ENCODE measurements at places on chromosomes 13 and 19.
A peak's percentile ranks its signal among the peaks of the same experiment; 100 is the strongest.

GRCh38 chr19:41930926-41931592, 2.8 kb upstream of the ERFL start:
- DNase-seq, result no peak

- no peak for DNase-seq
These were observed 78.8 kb downstream of the CHST8 start for GRCh38 chr19:33700408-33701013.

DNA sequence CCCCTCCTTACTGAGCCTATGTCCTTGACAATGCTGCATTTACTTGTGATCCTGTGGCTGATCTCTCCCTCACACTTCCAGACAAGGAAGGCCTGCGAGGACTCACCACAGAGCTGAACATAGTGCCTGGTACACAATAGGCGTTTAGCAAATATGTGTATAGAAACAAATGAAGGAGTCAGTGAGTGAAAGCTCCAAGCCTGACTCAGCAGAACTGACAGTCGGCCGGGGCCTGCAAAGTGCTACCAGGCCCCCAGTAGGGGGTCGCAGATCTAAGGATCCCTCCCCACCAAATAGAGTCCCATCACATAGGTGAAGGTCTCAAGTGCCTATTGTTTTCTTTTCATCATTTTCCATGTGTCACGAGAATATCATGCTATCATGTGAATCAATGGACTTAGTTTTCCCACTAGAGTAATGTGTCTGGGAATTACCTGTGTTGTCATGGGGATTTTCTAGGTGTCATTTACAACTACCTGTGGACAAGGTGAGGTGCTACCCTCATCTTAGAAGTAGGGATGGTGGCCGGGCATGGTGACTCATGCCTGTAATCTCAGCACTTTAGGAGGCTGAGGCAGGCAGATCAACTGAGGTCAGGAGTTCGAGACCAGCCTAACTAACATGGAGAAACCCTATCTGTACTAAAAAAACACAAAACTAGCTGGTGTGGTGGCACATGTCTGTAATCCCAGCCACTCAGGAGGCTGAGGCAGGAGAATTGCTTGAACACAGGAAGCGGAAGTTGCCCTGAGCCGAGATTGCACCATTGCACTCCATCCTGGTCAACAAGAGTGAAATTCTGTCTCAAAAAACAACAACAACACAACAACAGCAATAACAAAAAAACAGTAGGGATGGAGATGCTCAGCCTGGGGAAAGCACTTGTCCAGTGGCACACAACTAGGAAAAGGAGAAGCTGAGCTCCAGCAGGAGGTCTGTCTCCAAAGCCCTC, 50.3 kb upstream of the CYP2A7 start:
- no peak for DNase-seq

DNA sequence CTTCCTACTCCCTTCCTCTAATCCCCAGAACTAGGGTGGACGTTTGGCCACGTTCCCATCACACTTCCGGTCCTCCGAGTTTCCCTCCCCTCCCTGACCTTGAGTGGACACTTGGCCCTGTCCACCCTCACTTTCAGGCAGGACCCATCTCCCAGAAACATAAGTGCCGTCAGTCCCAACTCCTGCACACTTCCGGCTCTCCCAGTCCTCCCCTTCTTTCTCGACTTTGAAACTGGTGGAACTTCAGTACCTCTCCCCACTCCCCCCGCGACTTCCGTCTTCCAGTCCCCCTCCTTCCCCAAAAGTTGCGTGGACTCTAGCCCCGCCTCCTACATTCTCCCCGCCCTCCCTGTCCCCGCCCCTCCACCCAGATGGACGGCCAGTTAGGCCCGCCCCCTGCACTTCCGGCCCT, 278 bp upstream of the ZNF274 start:
- no peak for DNase-seq

- peak; percentile 51 for DNase-seq
These were observed 322.8 kb upstream of the EDNRB start for GRCh38 chr13:78241278-78241919.

DNA sequence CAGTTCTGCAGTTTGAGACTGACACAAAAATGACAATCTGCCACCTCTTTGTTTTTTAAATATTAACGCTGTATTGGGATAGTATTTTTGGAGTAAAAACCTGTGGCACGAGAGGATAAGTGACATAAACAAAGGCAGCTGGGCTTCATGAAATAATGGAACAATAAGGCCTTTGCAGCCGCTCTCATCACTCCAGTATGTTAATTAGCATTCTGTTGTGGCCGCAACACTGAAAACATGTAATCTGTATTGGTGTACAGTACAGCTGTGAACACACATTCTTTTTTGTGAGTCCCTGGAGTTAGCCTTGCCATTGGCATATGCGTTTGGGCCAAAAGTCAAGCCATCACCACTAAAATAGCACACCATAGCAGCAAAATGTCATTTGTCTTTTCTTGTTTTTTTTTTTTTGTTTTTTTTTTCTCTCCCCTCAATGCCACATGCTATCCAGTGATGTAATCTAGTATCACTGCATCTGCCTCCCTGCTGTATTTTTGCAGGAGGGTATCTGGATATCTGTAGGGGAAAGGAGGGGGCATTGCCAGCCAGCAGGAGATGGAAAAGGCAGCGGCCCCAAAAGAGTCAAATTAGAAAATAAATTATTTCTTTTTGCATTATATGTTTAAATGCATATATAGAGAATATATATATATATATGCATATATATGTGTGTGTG, 885 bp upstream of the ZNF536 start:
- DNase-seq, result peak; percentile 73

- no peak for DNase-seq
These were observed 144.9 kb downstream of the MIPEP start for GRCh38 chr13:23744315-23744714.

- DNase-seq, result no peak
These were observed 20.6 kb upstream of the ZNF599 start for GRCh38 chr19:34793565-34793964.

- DNase-seq, result no peak
These were observed 4.3 kb downstream of the PAF1 start for GRCh38 chr19:39386557-39386956.

GRCh38 chr19:9189535-9189934, 10.8 kb downstream of the OR7D2 start:
- no peak for DNase-seq

DNA sequence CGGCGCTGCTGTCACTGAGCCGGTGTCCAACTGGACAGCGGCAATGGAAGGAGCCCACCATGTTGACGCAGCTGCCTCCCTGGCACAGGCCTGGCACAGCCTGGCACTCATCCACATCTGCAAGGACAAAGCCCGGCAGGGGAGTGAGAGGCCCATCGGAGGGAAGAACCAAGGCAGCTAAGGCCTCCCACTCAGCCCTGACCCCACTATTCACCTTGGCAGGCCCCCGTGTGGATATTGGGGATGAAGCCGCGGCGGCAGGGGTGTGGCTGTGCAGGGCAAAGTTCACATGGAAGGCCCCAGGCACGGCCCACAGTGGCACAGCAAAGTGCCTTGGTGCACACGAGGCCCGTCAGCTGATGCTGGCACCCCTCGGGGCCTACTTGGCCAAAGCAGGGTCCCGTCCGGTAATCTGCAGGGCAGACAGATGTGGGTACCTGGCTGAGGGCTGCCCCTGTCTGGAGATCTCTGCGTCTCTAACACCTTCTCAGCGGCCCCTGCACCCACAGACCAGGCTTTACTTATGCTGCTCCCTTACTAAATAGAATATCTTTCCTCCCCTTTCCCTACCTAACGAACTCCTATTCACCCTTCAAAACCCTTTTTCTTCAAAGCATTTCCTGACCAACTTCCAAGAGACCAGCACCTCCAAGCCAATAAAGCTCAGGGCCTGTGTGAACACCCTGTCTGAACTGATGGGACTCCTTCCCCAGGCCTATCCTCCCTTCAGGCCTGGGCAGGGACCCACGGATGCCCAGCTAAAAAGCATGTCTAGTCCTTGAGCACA, 7.5 kb downstream of the FBN3 start:
- no peak for DNase-seq

GRCh38 chr19:27887946-27888345, 1325.0 kb downstream of the UQCRFS1 start:
- DNase-seq, result no peak

DNA sequence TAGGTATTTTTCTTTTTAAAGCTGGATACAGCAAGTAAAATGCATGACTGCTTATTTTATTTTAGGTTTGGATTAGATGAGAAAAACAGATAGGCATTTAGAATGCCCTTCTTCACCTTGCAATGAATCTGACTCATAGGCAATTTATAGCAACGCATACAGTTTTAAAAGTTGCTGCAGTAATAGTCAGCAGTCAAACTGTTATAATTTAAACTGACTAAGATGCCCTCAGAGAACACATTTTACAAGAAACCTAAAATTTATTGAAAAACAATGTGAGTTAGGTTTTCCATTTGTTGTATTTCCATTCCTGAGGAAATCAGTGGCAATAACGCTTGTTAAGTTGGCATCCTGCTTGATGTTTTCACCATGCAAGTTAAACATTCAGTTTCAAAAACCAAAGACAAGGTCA, 1128.2 kb upstream of the PCDH9 start:
- DNase-seq, result no peak

DNA sequence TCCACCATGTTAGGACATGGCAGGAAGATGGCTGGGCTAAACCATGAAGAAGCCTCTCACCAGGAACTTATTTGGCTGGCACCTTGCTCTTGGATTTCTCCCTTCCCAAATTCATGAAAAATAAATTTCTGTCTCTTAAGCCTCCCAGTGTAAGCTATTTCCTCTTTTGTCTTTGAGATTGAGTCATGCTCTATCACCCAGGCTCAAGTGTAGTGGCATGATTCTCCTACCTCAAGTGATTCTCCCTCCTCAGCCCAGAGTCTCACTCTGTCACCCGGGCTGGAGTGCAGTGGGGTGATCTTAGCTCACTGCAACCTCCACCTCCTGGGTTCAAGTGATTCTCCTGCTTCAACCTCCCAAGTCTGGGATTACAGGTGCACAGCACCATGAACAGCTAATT, 12.6 kb downstream of the ZNF888 start:
- no peak for DNase-seq

GRCh38 chr13:33865945-33866344, 48.0 kb downstream of the RFC3 start:
- no peak for DNase-seq

DNA sequence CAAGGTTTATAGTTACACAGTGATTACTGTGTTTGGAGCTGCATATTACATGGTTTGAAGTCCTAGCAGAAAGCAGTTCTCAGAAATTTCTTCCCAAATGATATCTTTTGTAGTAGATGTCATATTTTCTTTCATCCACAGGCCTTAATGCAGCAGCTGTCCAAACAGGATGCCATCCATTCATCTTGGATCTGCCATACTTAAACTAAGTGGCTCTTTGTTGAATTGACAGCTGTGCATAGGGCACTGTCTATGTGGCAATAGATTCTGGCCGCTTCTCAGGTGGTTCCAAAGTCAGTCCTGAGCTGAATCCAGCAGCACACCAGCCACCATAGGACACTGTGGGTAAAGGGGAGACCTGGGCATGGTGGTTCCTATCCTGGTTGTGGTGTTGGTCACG, 41.6 kb upstream of the SPRY2 start:
- DNase-seq, result no peak

GRCh38 chr19:33040994-33041827, 23.5 kb downstream of the RHPN2 start:
- peak; percentile 29 for DNase-seq

DNA sequence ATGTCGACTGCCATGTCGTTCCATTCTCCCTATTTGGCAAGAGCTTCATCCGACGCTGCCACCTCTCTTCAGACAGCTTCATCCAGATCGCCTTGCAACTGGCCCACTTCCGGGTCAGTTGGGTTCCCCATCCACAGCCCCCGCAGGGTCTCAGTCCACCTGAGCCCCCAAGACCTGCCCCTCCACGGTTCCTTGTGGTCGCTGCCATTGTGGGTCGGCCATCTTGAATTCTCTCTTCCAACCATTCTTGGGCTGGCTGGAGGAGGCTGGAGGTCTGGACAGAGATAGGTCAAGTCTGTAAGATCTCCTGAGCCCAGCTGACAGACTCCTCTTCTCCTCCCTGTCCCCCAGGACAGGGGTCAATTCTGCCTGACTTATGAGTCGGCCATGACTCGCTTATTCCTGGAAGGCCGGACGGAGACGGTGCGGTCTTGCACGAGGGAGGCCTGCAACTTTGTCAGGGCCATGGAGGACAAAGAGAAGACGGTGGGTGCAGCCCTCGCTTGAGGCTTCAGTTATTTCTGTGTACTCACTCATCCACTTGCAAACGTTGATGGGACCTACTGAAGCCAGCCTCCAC, 19.5 kb downstream of the CPT1C start:
- DNase-seq, result no peak

DNA sequence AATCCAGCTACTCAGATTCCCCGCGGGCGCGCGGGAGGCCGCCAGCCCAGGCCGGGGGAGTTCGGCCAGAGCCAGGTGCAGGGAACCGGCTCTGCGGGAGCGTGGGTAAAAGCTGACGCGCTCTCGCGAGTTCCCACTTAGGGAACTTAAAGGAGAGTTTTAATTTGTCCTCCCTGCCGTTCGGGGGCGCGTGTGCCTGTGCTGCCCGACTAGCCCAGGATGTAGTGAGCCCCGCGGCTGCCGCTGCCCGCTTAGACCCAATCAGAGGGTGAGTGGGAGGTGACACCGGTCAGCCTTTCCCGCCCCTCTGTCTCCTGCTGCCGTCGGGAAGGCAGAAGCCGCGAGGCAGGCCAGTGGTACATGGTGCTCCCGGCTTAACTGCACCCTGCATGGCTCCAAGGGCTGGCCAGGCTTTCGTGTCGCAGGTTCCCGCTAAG, 36.0 kb upstream of the NEK3 start:
- peak; percentile 77 for DNase-seq

- DNase-seq, result no peak
These were observed 2.4 kb upstream of the CATSPERG start for GRCh38 chr19:38333245-38333644.

DNA sequence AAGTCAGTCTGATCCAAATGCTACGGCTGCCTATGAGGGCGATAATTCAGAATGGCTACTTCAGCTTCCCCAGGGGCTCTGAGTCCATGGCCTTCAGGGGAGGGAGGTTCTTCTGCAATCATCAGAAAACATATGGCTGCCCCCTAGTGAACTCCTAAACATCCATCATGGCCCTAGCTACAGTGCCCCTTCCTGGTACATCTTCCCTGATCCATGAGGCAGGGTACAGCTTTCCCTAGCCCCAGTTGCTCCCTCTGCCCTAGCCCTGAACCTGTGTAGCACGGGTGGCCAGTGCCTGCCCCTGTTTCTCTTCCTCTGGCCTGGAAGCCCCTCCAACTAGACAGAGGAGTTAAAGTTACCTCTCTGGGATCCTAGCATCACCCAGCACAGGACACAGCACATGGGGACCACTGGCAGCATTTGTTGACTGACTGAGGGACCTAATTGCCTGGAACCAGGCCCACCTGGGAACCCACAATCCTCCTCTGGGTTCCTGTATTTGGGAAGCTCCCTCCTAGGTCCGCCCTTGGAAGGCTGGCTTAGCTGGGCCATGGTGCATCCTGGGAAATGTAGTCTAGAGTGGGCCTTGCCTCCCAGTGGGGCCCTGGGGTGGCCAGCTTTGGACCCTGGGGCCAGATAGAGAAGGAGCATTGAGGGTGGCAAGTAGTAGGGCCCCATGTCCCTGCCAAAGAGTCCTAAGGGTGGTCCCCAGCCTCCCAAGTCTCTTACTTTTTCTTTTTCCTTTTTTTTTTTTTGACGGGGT, 17.7 kb upstream of the SEMA6B start:
- DNase-seq, result peak; percentile 23

- no peak for DNase-seq
These were observed 250.3 kb upstream of the OBI1 start for GRCh38 chr13:78909276-78909675.

All from AG10803 (cell line).